ENCODE measurements at places on chromosomes 16 and 17. TPM values are rescaled to one million over a fixed set of nuclear protein-coding genes. Genes with fewer than 3 reads are reported as not detected.

DNA sequence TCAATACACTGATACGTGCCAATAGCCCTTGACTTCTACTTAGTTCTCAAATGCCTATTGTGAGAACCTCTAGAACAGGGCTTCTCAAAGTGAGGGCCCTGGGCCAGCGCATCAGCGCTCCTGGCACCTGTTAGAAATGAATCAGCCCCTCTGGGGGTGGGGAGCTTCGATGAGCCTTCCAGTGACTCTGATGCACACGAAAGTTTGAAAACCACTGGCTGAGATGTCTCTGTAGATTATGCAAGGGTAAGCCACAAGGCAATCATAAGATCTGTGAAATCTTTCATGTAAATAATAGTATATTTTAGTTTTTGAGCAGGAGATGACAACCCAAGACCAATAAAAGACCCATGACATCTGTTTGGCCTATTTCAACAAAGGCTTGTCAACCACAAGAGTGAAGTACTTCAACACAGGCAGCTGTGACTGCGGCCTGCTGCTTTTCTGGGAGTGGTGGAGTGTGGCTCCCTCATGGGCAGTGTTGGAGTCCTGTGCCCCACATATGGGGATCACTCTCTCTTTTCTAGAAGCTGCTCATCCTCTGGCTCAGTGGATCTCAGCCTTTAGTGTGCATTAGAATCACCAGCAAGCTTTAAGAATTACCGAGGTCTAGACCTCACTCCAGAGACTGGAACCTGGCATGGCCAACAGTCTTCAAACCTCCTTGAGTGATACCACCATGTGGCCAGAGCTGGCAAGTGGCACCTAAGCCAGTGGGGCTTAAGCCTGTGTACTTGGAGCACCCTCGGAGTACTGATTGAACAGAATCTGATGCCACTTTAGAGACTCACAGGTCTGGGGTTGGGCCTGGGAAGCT lies 5.8 kb downstream of the MTHFSD start:
- no peak for DNase-seq

DNA sequence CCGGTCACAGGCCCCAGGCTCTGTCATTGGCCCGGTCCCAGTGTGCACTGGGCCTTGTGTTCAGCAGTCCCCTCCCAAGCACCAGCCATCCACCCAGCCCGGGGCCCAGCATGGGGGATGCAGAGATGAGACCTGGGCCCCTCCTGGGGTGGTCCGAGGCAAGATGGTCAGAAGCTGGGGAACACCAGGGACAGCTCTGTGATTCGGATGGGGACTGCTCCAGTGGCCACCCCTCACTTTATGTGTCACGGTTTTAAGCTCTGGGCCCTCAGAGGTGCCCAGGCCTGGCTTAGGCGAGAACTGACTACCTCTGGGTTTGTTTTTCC lies 92.0 kb upstream of the PLCG2 start:
- no peak for DNase-seq

- no peak for DNase-seq
These were observed 66.0 kb upstream of the CDH5 start for GRCh38 chr16:66300501-66300900.

GRCh38 chr17:35104844-35105450 lies 14.7 kb downstream of the RAD51D start:
- no peak for DNase-seq

- peak; percentile 4 for DNase-seq
These were observed 28.0 kb downstream of the IL21R start for GRCh38 chr16:27429981-27430441.

DNA sequence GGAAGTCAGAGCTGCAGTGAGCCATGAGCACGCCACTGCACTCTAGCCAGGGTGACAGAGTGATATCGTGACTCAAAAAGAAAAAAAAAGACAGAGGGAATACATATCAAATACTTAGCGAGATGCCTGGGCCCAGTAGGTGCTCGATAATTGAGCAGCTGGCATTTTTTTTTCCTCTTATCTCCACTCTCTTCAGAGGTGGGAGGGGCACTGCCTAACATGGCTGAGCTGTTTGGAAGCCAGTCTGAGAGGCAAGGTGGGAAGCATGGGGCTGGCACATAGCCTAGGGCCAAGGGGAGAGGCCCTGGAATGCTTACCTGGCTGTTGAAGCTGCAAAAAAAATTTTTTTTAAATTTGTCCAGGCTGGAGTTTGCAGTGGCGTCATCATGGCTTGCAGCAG lies 38.4 kb downstream of the HIC1 start:
- no peak for DNase-seq

DNA sequence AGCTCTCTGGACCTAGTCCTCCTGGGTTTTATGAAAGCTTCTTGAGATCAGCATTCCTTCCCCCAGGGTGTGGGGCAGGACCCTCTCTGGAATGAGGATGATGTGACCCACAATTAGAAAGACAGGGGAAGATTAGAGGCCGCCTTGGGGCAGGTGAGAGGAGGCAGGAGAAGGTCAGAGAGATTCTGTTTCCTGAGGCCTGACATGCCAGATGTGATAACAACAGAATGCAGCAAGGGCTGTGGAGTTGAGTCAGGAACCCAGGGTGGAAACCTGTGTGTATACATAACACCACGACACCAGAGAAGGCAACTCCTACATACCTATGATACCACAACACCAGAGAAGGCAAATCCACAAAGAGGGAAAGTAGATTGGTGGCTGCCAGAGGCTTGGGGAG lies 5.4 kb upstream of the SLC5A10 start:
- no peak for DNase-seq

GRCh38 chr17:66582373-66583111 lies 252.4 kb upstream of the CACNG5 start:
- DNase-seq = no peak

- DNase-seq = no peak
These were observed 17.8 kb downstream of the RGS9 start for GRCh38 chr17:65154770-65155589.

DNA sequence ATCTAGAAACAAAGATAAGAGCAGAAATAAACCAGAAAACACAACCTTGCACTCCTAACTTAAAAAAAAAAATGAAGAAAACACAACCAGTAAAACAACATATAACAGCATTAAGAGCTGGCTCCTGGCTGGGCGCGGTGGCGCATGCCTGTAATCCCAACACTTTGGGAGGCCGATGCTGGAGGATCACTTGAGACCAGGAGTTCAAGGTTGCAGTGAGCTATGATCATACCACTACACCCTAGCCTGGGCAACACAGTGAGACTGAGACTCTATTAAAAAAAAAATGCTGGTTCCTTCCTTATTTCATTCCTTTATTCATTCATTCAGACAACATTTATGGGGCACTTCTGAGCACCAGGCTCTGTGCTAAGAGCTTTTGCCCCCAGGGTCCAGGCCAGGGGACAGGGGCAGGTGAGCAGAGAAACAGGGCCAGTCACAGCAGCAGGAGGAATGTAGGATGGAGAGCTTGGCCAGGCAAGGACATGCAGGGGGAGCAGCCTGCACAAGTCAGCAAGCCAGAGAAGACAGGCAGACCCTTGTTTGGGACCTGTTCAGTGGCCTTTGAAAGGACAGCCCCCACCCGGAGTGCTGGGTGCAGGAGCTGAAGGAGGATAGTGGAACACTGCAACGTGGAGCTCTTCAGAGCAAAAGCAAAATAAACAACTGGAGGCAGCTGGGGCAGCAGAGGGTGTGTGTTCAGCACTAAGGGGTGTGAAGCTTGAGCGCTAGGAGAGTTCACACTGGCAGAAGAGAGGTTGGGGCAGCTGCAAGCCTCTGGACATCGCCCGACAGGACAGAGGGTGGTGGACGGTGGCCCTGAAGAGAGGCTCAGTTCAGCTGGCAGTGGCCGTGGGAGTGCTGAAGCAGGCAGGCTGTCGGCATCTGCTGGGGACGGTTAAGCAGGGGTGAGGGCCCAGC lies 2.6 kb downstream of the STH start:
- DNase-seq = no peak

DNA sequence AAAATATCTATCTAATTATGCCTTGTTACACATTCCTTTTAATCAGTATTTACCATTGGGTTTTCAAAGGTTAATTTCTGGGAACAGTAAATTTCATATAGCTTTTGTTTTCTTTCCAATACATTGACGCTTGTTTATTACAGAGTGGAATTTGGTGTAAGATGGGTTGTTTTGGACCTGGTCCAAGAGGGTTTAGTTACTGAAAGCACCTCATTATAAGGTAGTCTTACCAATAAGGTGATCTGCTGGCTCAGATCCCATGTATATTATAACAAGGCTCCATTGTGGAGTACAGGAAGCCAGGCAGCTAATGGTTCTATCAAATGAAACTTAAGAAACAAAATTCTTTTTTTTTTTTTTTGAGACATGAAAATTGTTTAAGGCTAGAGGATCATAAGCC lies 87.3 kb upstream of the NACA2 start:
- DNase-seq = no peak

DNA sequence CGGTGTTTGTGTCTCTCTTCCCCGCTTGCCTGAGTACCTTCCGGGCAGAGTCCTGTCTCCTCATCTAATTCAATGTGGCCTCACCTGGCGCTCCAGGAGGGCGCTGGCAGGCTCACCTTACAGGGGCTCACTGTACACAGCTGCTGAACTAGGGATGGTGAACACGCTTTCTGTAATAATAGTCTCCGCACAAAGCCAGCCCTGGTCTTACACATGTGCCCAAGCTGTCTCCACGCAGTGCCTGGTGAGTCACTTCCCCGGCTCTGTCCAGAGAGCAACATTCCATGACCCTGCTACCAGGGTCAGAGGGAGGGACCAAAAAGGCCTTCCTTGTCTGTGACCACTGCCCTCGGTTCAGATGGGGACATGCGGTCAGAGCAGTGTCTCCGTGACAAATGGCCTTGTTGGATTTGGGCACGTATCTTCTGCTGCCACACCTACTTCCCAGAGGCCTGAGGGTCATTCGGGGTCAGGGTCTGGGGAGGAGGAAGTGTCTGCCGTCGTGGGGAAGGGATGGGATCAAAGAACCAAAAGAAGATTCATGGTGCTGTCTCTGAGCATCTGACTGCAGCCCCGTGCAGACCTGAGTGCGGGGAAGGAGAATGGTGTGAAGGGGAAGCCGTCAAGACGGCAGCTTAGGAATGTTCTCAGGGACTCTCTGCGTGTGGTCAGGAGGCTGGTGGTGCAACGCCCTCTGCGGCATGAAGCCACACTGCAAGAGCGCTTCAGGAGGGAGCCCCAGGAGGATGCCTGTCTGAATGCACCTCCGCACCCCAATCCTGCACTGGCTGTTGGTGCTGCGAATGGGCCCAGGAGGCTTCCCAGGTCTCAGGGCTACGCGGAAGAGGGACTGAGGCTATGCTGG lies 68.8 kb downstream of the IL21R start:
- DNase-seq = no peak

GRCh38 chr17:55852734-55853133 lies 101.9 kb downstream of the PCTP start:
- DNase-seq = no peak

DNA sequence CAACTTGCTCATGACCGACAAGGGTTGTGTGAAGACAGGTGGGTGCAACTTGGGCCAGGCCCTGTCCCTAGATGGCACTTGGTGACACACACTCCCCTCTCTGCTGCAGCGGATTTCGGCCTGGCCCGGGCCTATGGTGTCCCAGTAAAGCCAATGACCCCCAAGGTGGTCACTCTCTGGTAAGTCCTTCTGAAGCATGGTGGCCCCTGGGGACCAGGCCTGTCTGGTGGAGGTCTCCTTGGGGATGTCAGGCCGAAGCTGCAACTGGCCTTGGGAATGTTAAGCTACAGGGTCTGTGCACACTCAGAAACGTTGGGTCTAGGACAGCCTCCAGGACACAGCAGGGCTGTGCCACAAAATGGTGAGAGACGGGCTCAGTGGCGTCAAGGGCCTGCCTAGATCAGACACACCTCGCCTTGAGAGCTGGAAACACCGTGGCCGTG lies 6.8 kb downstream of the CDK10 start:
- DNase-seq = no peak

DNA sequence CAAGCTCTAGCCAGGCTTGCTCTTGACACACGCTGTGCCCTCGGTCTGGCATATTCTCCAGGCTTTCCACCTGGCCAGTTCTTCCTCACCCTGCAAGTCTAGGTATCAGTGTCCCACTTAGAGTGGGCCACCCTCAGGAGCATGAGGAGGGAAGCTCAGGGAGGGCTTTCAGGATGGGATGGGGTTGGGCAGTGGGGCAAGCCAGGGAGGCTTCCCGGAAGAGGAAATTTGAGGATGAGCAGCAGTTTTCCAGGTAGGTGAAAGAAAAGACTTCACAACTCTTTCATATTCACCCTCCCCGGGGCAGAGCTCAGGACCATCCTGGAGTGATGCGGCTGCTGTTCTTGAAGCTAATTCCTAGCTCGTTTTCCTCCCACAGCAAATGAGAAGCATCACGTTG lies 14.5 kb upstream of the LDHD start:
- DNase-seq = no peak

Gene TPSG1
- not detected for total RNA-seq

Gene DCTN5
- total RNA-seq = 96.5 TPM

Gene CCL8
- total RNA-seq = not detected

Gene PAQR4
- total RNA-seq = 69.1 TPM

Gene TEKT1
- total RNA-seq = not detected

Gene PPL
- 4.7 TPM for total RNA-seq

Gene PERCC1
- not detected for total RNA-seq

Gene IQCK
- total RNA-seq = 5.1 TPM

Gene PRDM7
- not detected for total RNA-seq

Gene MT1G
- total RNA-seq = not detected

Measured in glutamatergic neuron (in vitro differentiated cells).